Dermis microvascular lymphatic vessel endothelial cell (primary cell): ENCODE measurements at places on chromosomes 3 and 15.

- DNase-seq, result no peak
These were observed 390.6 kb upstream of the WNT5A start for GRCh38 chr3:55877703-55878102.

GRCh38 chr3:150789451-150789850 lies 26.5 kb upstream of the SIAH2 start:
- no peak for DNase-seq

GRCh38 chr3:132273036-132273435 lies 44.2 kb upstream of the ACP3 start:
- no peak for DNase-seq

DNA sequence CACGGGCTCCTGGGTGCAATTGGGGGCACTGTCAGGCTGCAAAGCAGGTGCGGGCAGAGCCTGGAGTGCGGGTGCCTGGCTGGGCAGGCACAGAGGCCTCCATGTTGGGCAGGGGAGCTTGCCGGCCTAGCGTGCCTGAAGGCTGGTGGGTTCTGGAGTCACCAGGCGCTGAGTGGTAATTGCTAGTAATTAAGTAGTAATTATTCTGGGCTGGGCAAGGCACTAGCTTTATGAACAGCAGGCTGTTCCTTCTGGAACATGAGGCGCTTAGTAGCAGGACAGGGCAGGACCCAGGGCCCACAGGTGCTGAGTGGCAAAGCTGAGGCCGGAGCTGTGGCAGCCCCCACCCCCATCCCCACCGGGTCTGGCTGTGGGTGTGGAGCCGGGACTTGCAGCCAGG lies 25.3 kb downstream of the PLXNA1 start:
- no peak for DNase-seq

DNA sequence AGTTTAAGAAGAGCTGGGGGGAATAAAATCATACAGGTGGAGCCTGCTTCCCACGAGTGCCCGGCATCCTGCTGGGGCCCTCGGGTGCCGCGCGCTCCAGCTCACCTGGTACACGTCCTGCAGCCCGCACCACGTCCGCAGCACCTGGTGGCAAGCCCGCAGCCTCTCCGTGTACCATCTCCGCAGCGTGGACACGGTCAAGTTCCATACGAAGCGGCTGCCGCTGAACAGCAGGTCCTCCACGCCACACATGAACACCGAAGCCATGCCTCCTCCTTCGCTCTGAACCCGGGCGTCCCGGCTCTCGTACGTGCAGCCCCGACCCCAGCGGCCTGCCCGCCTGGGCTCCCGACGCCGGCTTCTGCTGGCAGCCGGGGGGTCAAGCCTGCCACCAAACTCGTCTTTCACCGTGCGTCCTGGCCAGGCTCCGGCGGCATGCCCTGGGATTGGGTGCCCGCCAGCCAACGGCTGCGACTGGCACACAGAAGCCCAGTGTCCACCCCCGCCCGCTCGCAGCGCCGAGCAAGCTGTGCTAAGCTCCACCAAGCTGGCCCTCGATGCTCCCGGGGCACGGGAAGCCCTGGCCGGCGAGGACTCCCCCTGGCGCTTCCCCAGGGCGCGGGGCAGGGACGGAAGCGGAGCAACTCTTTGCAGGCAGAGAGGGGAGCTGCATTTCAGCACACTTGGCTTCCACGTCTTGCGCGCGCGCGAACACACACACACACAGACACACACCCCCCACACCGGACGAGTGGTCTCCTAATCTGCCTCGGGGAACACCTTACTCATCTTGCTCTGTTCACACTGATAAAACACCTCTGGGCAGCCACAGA lies at the start of gene FRMD4B:
TSS of gene FRMD4B (minus strand) at position 366 of the 833 bp plus-strand sequence. CDS start at position 267, 99 bp downstream.
- DNase-seq, result peak; percentile 74

GRCh38 chr3:153277029-153277428 lies 115.0 kb downstream of the RAP2B start:
- no peak for DNase-seq

DNA sequence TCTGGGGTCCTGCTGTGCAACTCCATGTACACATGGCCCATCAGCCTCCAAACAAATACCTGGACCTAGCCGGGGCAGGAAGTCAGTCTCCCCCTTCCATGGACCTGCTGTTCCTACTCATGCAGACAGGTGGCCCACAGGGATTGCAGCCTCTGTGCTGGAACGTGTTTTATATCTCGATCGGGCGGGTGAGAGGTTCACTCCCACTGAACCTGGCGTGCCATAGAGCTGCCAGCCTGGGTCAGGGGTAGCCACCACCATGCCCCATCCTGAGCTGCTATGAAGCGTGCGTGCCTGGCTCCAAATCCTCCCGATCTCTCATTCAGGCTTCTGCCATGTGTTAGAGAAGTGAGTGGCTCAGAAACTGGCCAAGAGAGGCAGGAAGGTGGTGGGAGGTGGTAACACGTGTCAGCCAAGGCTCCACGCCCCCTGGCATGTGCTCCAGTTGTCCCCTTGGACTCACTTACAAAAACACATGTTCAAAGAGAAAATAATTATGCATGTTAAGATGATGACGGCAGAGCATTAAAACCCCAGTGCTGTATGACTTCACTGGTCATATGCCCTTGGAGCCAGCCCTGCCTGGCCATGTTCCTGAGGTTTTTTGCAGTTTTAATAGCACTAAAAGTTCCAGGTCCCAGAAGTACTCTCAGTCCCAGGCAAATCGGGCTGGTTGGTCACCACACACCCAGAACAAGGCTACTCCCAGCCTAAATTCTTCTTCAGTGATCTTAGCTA lies 30.6 kb downstream of the CTSH start:
- DNase-seq, result no peak

DNA sequence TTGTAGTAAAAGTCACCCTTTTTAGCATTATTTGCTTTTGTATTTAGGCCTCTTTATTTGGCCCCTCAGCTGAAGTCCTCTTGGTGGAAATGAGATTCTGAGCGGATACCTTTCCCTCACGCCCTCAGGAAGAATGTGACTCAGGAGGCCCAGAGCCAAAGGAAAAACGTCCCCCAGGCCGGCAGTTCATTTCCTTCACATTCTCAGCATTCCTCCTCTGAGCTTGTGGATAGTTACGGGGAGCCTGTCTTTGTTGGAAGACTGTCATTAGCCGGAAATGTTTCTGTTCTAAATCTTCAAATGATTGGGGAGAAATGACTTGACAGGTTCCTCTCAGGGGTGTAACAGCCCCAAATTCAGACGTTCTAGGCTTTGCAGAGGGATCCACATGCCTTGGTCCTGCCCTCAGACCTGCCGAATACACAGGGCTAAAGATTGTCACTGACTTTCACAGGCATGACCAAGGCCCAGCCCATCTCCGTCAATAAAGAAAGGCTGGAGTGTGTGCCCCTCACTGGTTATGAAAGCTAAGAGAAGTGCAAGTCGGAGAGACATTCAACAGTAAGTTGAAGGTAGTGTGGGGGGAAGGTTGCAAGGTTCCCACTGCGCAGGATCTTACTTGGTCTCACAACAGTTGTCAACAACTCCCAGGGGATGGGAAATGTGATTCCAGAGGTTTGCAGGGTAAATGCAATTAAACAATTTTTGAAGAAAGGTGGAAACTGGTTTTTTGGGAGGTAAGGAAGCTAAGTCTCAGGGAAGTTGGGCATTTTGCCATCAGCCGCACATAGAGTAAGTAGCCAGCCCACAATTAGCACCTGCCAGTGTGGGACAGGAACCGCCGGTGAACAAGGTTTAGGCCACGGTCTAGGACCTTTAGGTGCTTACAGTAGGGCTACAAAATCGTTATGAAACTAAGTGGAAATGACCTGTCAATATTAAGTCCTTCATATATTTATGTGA lies 39.7 kb upstream of the MYZAP start:
- peak; percentile 85 for DNase-seq

- DNase-seq, result peak; percentile 63
These were observed 44.8 kb downstream of the CYP11A1 start for GRCh38 chr15:74322558-74323180.
